ENCODE measurements at places on chromosomes 5 and 9. TPM values are rescaled to one million over a fixed set of nuclear protein-coding genes. Genes with fewer than 3 reads are reported as not detected.

DNA sequence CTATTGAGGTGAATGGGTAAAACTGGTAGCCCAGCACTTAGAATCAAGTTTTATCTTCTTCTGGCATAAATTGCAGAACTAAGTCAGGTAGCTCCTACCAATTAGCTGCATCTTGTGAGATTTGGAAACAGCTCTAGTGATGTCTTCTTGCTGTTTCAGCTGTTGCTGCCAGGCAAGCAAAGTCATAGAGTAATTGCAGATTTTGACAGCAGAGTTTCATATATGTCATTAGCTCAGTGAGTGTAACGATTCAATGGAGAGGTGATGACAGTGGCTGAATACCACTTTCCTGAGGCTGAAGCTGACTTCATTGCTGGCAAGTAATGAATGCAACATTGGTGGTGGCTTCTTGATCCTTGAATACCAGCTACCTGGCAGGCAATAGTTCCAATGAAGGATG lies 1109.7 kb upstream of the CDH18 start:
- DNase-seq: no peak

- no peak for DNase-seq
Measured at GRCh38 chr5:137361280-137361679, 137.8 kb downstream of the SPOCK1 start.

OBP2B gene
- not detected for total RNA-seq

GPX3 gene
- 8.8 TPM for total RNA-seq

DNA sequence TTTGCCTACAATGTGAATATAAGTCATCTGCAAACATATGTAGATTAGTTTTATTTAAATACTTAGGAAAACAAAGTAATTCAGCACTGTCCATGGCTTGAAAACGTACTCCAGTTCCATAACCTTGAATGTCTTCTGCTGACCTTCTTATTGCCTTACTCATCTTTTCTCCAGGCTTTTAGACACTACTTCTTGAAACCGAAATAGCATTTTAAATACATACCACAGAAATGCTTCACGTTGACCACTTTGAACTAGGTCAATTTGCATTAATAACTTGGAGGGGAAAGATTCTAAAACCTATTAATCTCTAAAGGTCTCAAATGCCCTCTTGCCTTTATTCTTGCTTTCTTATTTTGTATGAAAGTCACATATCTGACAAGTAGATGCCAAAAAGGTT lies 995.4 kb upstream of the ACO1 start:
- DNase-seq: no peak

SLC6A19 gene
- total RNA-seq: not detected

- DNase-seq: no peak
Measured at GRCh38 chr9:79149585-79149984, 422.2 kb upstream of the TLE4 start.

NEURL1B gene
- 0.29 TPM for total RNA-seq

- no peak for DNase-seq
Measured at GRCh38 chr9:99826579-99826978, 4.9 kb downstream of the NR4A3 start.

HACD4 gene
- total RNA-seq: 6.8 TPM

YTHDC2 gene
- total RNA-seq: 26.8 TPM

DNA sequence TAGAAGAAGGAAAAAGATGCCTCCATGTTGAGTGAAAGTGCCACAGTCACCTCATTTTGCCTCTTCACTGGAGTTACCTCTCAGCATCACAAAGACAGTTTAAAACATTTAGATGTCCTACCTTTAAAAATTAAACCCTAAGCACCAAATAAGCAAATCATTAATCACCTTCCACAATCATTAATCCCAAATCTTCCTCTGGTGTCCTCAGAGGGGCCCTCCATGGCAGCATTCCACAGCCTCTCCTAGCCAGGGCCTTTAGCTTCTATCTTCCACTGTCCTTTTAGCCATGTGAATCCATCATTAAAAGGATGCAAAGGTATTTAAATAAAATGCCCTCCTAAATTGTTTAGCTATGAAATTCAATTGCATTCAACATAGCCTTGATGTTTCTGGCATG lies 310.8 kb downstream of the PDE4D start:
- DNase-seq: no peak

DNA sequence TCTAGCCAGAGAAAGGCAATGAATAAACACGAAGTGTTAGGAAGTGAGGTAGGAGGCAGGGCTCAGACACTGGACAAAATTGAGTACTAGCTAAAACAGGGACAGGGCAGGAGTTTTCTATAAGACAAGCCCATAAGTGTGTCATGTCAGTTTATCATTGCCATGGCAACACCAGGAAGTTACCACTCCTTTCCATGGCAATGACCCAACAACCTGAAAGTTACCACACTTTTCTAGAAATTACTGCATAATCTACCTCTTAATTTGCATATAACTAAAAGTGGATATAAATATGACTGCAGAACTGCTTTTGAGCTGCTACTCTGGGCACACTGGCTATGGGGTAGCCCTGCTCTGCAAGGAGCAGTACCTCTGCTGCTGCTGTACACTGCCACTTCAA lies 442.5 kb upstream of the COX7C start:
- DNase-seq: no peak

GRCh38 chr9:133837627-133838597 lies 99.8 kb upstream of the SARDH start:
- DNase-seq: no peak

- no peak for DNase-seq
Measured at GRCh38 chr5:23579566-23579965, 72.2 kb downstream of the PRDM9 start.

DNA sequence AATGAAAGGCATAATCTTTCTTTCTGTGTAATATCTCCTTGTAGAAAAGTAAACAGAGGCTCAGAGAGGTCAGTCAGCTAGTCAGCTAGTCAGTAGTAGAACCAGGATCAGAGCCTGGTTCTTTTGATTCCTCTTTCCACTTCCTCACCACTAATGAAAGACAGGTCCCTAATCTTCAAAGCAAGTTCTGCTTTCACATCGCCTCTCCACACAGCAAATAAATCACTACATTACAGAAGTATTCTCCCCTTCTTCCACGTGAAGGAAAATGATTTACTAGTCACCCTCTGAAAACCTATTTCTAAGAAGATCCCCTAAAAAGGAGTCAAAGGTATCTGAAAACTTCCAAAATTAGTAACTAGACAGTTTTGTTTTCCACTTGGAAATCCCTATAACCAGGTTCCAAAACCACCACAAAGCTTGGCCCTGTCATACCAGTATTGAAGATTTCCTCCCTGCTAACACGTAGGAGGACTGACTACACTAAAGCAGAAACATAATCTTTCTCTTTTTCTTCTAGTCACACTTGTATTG lies 140.5 kb upstream of the TARS1 start:
- no peak for DNase-seq

DNA sequence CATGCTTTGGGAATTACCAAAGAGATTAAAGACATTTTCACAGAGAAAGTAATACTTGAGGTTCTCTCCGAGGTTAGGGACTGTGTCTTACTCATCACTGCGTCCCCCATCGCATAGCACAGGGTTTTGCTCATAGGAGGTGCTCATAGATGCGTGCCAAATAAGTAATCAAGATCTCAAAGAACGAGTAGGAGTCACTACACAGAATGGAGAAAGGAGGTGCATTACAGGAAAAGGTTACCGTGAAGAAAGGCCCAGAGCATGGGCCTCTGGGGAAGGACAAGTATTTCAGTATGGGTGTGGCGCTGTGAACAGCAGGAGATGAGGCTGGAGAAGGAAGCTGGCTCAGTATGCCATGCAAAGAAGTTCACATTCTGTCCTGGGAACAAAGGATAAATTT lies 182.4 kb downstream of the ACTL7B start:
- peak; percentile 74 for DNase-seq

GRCh38 chr9:10525972-10526371 lies 86.8 kb downstream of the PTPRD start:
- no peak for DNase-seq

DNA sequence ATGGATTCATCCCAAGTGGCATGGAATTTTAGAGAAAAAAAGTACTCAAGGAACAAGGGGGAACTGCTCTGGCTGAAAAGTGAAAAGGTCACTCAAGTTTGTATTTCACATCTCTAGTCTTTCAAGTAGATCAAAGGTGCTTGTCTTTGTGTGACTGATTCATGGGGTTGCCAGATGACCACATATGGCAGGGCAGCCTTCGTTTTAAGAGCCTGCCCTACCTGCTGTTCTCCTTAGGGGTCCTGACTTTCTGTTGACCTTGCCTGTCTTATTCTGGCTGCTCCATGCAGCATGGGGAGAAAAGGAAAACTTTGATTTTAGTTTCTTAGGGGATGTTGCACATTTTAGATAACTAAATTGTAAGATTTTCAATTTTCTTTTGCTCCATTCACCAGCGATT lies 877.7 kb downstream of the TLE1 start:
- no peak for DNase-seq

SPATA31E1 gene
- total RNA-seq: not detected

HMMR gene
- total RNA-seq: 2.9 TPM

- peak; percentile 94 for DNase-seq
Measured at GRCh38 chr5:179404321-179405053, 59.2 kb upstream of the ADAMTS2 start.

GRCh38 chr5:103000089-103000488 lies 119.8 kb downstream of the GIN1 start:
- no peak for DNase-seq

ADGRV1 gene
- not detected for total RNA-seq

DNA sequence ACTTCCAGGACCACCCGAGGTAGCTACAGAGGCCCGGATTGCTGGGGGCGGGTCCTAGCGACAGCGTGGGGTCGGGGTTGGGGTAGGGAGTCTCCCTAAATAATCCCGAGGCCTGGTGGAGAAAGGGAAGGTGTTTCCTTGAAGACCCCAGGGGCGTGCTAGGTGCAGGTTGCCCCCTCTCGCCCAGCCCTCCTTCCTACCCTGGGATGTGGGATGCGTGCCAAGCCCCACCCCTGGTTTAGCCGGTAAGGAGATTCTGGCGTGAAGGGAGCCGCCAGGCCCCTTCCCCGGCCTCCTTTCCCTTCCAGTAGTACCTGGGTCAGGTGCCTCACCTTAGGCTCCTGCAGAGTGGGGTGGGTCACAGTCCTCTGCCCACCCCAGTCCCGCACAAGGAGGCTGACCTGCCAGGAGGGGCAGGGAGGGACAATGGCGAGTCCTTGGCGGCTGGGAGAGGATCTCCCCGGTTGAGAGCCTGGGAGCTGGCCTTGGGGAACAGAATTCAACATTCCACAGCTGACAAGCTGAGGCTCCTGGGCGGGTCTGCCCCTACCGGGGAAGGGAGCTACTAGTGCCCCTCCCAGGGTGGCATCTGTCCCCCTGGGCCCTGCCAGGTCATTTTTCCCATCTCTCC lies 674 bp downstream of the TSPAN17 start:
- peak; percentile 92 for DNase-seq

- peak; percentile 92 for DNase-seq
Measured at GRCh38 chr9:123375469-123376132, 19.6 kb downstream of the CRB2 start.

DNA sequence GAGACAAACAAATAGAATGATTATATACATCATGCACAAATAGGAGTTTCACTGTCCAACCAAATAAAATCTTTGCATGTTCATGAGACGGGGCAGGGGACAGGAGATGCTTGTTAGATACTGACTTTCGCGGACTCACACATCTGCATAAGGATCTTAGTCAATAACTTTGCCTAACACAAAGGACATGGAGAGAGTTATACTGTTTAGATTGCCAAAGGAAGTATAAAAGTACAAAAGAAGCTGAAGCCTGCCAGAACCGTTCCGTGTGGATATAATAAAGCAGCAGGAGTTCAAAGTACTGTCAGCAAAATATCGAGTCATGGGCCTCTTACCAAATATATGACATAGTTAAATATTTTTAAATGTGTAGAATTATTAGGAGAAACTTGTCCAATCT lies 1148.4 kb downstream of the EFNA5 start:
- DNase-seq: no peak

DNA sequence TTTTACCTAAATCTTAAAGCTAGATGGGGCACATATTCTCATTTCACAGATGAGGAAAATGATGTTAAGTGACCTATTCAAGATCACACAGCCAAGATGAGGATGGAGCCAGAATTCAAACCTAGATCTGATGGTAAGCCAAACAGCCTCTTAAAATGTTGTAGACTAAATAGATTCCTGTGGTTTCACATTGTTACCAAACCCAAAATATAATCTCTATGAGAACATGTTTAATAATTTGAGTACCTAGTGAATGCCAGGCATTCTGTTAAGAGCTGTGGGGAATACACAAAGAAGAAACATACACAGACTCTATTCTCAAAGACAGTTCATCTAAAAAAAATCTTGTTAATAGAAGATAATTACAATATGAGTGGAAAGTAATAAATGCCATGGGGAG lies 25.2 kb downstream of the HOMER1 start:
- DNase-seq: peak; percentile 17

GRCh38 chr5:56498759-56499395 lies 265.7 kb upstream of the ANKRD55 start:
- DNase-seq: no peak

DNA sequence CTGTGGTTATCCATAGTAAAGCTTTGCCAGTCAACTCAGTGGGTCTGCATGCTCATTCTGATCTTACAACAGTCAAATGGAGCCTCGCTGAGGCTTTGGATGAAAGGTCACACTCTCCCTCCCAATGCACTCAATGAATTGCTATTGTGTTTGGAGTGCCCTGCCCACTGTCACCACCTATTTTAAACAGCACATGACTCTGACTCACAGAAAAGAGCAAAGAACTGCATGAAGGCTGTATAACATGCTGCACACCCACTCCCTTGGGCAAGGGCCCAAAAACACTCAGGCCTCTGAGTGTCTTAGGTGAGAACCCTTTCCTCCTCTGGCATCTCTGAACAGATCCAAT lies 118.7 kb upstream of the CCDC112 start:
- peak; percentile 47 for DNase-seq

GRCh38 chr5:50665091-50665490 lies 1.3 kb upstream of the PARP8 start:
- DNase-seq: no peak

GRCh38 chr5:178309271-178310013 lies 76.8 kb upstream of the PHYKPL start:
- peak; percentile 65 for DNase-seq

PCYOX1L gene
- total RNA-seq: 4.3 TPM

ENTREP1 gene
- total RNA-seq: under 0.01 TPM

DRD1 gene
- total RNA-seq: under 0.01 TPM

All from osteoblast (primary cell).